ENCODE measurements at places on chromosomes 6 and 20.

GRCh38 chr6:44041461-44042260 lies 85.6 kb downstream of the MRPL14 start:
- H3K27me3 ChIP-seq = no peaks in the 10 kb centered on the region
- no peaks in the 10 kb centered on the region for H3K36me3 ChIP-seq
- H3K4me1 ChIP-seq = no peaks in the 10 kb centered on the region
- DNase-seq = no peak
- H3K4me3 ChIP-seq = no peak overlapping the region

DNA sequence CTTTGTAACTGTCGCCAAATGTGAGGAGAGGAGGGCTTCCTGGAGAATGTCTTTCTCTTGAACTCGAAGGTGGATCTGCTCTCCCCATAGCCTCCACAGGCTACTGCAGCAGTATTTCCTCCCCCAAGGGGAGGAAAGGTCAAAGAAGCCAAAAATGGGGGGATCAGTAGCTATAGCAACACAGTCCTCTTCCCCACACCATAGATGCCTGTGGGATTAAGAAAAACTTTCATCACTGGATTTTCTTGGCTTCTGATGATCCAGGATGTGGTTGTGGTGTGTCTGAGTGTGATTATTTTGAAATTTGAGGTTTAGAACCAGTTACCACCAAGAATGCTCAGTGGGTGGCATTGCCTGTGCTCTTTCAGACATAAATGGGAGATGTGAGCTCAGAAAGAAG lies 140.1 kb upstream of the SPACA1 start:
- no peak overlapping the region for H3K27ac ChIP-seq
- H3K27me3 ChIP-seq = no peaks in the 10 kb centered on the region
- peak; percentile 39 for DNase-seq
- no peaks in the 10 kb centered on the region for H3K36me3 ChIP-seq
- peaks cover 11% of the 10 kb centered on the region for H3K4me1 ChIP-seq

DNA sequence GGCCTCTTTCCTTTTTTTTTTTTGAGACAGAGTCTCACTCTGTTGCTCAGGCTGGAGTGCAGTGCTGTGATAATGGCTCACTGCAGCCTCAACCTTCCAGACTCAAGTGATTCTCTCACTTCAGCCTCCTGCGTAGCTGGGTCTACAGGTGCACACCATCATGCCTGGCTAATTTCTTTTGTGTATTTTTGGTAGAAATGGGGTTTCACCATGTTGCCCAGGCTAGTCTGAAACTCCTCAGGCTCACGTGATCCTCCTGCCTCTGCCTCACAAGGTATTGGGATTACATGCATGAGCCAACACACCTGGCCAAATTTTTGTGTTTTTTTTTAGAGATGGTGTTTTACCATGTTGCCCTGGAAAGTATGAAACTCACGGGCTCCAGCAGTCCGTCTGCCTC lies 29.3 kb downstream of the SRC start:
- no peaks in the 10 kb centered on the region for H3K36me3 ChIP-seq
- DNase-seq = no peak
- no peak overlapping the region for H3K4me3 ChIP-seq

- no peak for DNase-seq
- no peak overlapping the region for H3K4me3 ChIP-seq
- no peak overlapping the region for H3K27ac ChIP-seq
- no peaks in the 10 kb centered on the region for H3K27me3 ChIP-seq
- H3K4me1 ChIP-seq = no peaks in the 10 kb centered on the region
Measured at GRCh38 chr6:47323321-47323720, 13.6 kb upstream of the TNFRSF21 start.

GRCh38 chr6:132712366-132712765 lies 1.5 kb downstream of the VNN1 start:
- no peak overlapping the region for H3K4me3 ChIP-seq
- H3K36me3 ChIP-seq = no peaks in the 10 kb centered on the region
- H3K27me3 ChIP-seq = no peaks in the 10 kb centered on the region
- H3K27ac ChIP-seq = no peak overlapping the region

- peaks cover 23% of the 10 kb centered on the region for H3K4me1 ChIP-seq
- no peaks in the 10 kb centered on the region for H3K27me3 ChIP-seq
- peak overlapping the region; percentile 90 for H3K27ac ChIP-seq
- DNase-seq = peak; percentile 73
- H3K36me3 ChIP-seq = no peaks in the 10 kb centered on the region
Measured at GRCh38 chr20:41003143-41003935, 25.3 kb upstream of the TOP1 start.

- no peaks in the 10 kb centered on the region for H3K27me3 ChIP-seq
- no peaks in the 10 kb centered on the region for H3K36me3 ChIP-seq
- H3K4me1 ChIP-seq = no peaks in the 10 kb centered on the region
Measured at GRCh38 chr6:44593539-44593944, 206.0 kb downstream of the CDC5L start.

GRCh38 chr6:32843331-32843978 lies 392 bp downstream of the PSMB8 start:
- peak overlapping the region; percentile 99 for H3K4me3 ChIP-seq
- H3K4me1 ChIP-seq = peaks cover 75% of the 10 kb centered on the region
- no peak for DNase-seq
- H3K36me3 ChIP-seq = peaks cover 49% of the 10 kb centered on the region
- H3K27me3 ChIP-seq = no peaks in the 10 kb centered on the region

DNA sequence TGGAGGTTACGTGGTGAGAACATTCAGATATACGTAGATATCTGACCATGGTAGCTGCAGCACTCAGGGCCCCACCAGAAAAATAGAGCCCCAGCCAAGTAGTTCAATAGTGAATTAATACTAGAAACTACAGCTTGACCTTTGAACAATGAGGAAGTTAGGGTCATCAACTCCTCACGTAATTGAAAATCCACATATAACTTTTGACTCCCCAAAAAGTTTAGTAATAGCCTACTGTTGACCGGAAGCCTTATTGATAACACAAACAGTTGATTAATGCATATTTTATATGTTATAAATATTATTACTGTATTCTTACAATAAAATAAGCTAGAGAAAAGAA lies 117.9 kb downstream of the SNX5 start:
- H3K27me3 ChIP-seq = peaks cover 3% of the 10 kb centered on the region
- H3K36me3 ChIP-seq = no peaks in the 10 kb centered on the region
- H3K4me3 ChIP-seq = no peak overlapping the region

GRCh38 chr6:76592566-76592965 lies 520.1 kb upstream of the IMPG1 start:
- H3K27ac ChIP-seq = no peak overlapping the region
- H3K27me3 ChIP-seq = no peaks in the 10 kb centered on the region
- no peaks in the 10 kb centered on the region for H3K36me3 ChIP-seq
- no peak overlapping the region for H3K4me3 ChIP-seq
- DNase-seq = no peak
- no peaks in the 10 kb centered on the region for H3K4me1 ChIP-seq

- H3K27me3 ChIP-seq = no peaks in the 10 kb centered on the region
- DNase-seq = no peak
- no peaks in the 10 kb centered on the region for H3K36me3 ChIP-seq
- no peak overlapping the region for H3K27ac ChIP-seq
- no peaks in the 10 kb centered on the region for H3K4me1 ChIP-seq
- H3K4me3 ChIP-seq = no peak overlapping the region
Measured at GRCh38 chr6:113047932-113048331, 700.8 kb downstream of the RFPL4B start.

- H3K36me3 ChIP-seq = no peaks in the 10 kb centered on the region
- H3K27me3 ChIP-seq = no peaks in the 10 kb centered on the region
- H3K27ac ChIP-seq = no peak overlapping the region
- no peak for DNase-seq
- no peaks in the 10 kb centered on the region for H3K4me1 ChIP-seq
Measured at GRCh38 chr20:50720582-50720981, 10.8 kb upstream of the PARD6B start.

- H3K27ac ChIP-seq = no peak overlapping the region
- no peaks in the 10 kb centered on the region for H3K36me3 ChIP-seq
- no peaks in the 10 kb centered on the region for H3K4me1 ChIP-seq
Measured at GRCh38 chr6:16921399-16922110, 160.3 kb upstream of the ATXN1 start.

DNA sequence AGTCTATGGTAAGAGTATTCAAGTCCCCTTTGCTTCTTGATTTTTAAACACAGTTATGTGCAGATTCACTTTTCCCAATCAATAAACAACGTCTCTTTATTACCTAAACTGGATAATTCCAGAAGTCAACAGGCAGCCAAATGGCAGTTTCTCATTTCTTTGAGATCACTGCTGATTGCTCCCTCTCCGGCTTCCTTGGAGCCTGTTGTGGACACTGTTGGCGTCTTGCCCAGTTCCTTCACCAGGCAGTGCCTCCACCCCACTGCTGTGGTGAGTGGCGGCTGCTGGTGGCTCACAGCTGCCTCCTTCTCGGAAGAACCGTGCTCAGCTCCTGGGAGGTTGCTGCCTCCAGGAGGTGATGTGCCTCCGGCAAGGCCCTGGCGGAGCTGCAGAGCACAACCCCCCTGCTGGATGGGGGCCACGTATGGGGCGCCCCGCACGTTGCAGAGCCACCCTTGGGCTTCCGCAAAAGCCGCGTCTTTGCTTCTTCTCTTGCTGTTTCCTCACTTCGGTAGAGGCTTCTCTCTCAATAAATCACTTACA lies 105.1 kb upstream of the CNKSR3 start:
- no peaks in the 10 kb centered on the region for H3K27me3 ChIP-seq
- DNase-seq = no peak
- no peak overlapping the region for H3K4me3 ChIP-seq
- H3K36me3 ChIP-seq = no peaks in the 10 kb centered on the region

GRCh38 chr20:62045529-62046285 lies 20.0 kb downstream of the TAF4 start:
- H3K4me1 ChIP-seq = no peaks in the 10 kb centered on the region
- no peaks in the 10 kb centered on the region for H3K27me3 ChIP-seq
- no peak overlapping the region for H3K4me3 ChIP-seq
- no peak for DNase-seq
- no peak overlapping the region for H3K27ac ChIP-seq
- H3K36me3 ChIP-seq = no peaks in the 10 kb centered on the region

GRCh38 chr6:35488517-35488862 lies 8.4 kb downstream of the TEAD3 start:
- no peak for DNase-seq
- no peaks in the 10 kb centered on the region for H3K36me3 ChIP-seq
- H3K27ac ChIP-seq = no peak overlapping the region

- H3K27me3 ChIP-seq = no peaks in the 10 kb centered on the region
- H3K27ac ChIP-seq = no peak overlapping the region
- no peaks in the 10 kb centered on the region for H3K36me3 ChIP-seq
- peaks cover 48% of the 10 kb centered on the region for H3K4me1 ChIP-seq
- H3K4me3 ChIP-seq = no peak overlapping the region
Measured at GRCh38 chr6:30767158-30767943, 23.0 kb upstream of the IER3 start.

GRCh38 chr20:49557449-49557848 lies 10.5 kb downstream of the PTGIS start:
- DNase-seq = no peak
- H3K4me1 ChIP-seq = no peaks in the 10 kb centered on the region
- no peak overlapping the region for H3K27ac ChIP-seq
- no peak overlapping the region for H3K4me3 ChIP-seq

DNA sequence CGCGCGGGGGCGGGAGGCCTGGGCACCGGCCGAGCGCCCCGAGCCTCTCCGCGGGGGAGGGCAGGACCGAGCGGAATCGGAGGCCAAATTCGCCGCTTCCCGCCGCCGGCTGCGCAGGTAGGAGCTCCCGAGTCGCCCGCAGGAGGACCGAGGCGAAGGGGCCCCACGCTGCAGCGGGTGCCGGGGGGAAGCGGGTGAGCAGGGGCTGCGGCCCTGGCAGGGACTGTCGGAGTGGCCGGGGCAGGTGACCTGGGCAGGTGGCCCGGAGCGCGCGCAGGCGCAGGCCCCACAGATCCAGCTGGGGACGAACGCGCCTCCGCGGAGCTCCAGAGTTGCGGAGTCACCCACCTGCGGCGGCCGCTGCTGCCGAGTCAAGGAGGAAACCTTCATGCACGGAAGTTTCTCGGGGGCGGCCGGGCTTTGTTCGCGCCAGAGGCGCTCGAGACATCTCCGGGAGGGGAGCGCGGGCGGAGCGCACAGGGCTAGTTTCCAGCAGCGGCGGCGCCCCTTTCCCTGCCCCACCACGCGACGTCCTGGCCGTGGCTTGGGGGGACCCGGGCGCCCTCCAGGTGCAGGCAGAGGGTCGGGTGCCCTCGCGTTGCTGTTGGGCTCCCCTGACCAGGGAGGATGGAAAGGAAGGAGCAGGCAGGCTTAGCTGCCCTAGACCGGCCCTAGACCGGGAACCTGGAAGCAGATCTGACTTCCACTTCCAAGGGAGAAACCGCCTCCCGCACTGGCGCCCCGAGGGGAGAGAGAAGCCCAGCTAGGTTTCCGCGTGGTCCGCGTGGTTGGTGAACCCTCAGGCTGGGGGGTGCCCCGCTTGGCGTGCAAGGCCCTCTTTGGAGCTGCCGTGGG lies 590 bp downstream of the SLCO4A1 start:
- H3K27ac ChIP-seq = no peak overlapping the region
- H3K4me3 ChIP-seq = peak overlapping the region; percentile 39
- H3K4me1 ChIP-seq = peaks cover 17% of the 10 kb centered on the region
- peak; percentile 46 for DNase-seq
- no peaks in the 10 kb centered on the region for H3K27me3 ChIP-seq

- DNase-seq = no peak
- H3K4me1 ChIP-seq = no peaks in the 10 kb centered on the region
- no peak overlapping the region for H3K27ac ChIP-seq
- no peak overlapping the region for H3K4me3 ChIP-seq
- H3K27me3 ChIP-seq = no peaks in the 10 kb centered on the region
Measured at GRCh38 chr6:10794239-10794638, 44.1 kb downstream of the MAK start.

DNA sequence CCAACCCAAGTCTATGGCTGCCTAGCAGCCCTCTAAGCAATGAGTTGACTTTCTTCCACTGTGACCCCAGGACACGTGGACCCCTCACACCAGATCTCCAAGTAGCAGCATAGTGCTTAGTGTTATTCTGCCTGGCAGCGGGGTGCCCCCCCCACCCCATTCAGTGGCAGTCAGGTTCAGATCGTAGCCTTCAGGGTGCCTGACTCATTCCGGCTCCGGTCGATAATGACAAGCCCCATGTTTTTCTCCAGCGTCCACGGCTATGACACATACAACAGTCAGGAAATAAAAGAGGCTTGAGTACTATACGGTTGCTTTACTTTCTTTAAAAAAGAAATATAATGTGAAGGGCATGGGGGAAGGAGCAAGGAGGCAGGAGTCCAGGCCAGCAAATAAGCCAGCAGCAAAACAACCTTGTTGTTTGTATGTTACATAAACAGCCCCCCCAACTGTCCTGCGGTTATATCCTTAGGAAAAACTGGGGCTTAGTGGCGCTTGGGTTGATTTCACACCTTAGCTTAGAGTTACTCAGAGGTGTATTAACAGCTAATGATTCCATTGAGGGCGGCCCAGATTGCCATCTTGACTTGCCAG lies 23.1 kb downstream of the GNAS start:
- peaks cover 10% of the 10 kb centered on the region for H3K4me1 ChIP-seq
- no peaks in the 10 kb centered on the region for H3K36me3 ChIP-seq
- no peak overlapping the region for H3K27ac ChIP-seq

GRCh38 chr6:105207524-105208269 lies 27.9 kb upstream of the POPDC3 start:
- H3K36me3 ChIP-seq = no peaks in the 10 kb centered on the region
- no peak overlapping the region for H3K4me3 ChIP-seq
- DNase-seq = no peak
- H3K27me3 ChIP-seq = peaks cover 5% of the 10 kb centered on the region
- no peak overlapping the region for H3K27ac ChIP-seq
- H3K4me1 ChIP-seq = no peaks in the 10 kb centered on the region

- no peaks in the 10 kb centered on the region for H3K4me1 ChIP-seq
- H3K4me3 ChIP-seq = no peak overlapping the region
- no peak for DNase-seq
- no peaks in the 10 kb centered on the region for H3K36me3 ChIP-seq
- no peak overlapping the region for H3K27ac ChIP-seq
- no peaks in the 10 kb centered on the region for H3K27me3 ChIP-seq
Measured at GRCh38 chr6:146984251-146984924, 219.8 kb upstream of the STXBP5 start.
